ENCODE measurements at places on chromosomes 12 and 14. TPM values are rescaled to one million over a fixed set of nuclear protein-coding genes. Genes with fewer than 3 reads are reported as not detected.

VASH1 gene
- 2.3 TPM for total RNA-seq

NTF3 gene
- not detected for total RNA-seq

PPP1R1A gene
- total RNA-seq: not detected

SERPINA12 gene
- not detected for total RNA-seq

TGM1 gene
- total RNA-seq: 4.2 TPM

FGF23 gene
- not detected for total RNA-seq

FAM222A gene
- 1.0 TPM for total RNA-seq

DIO3 gene
- total RNA-seq: not detected

LRRIQ1 gene
- 0.52 TPM for total RNA-seq

TMEM132C gene
- under 0.01 TPM for total RNA-seq

DHH gene
- total RNA-seq: 0.21 TPM

KRT6C gene
- not detected for total RNA-seq

PSMA6 gene
- total RNA-seq: 153 TPM

HOXC5 gene
- not detected for total RNA-seq

ASPG gene
- total RNA-seq: 0.10 TPM

CLEC6A gene
- 1.0 TPM for total RNA-seq

LRCOL1 gene
- not detected for total RNA-seq

B4GALNT3 gene
- total RNA-seq: 0.10 TPM

FAM186B gene
- total RNA-seq: 0.84 TPM

FGF6 gene
- total RNA-seq: not detected

WIF1 gene
- total RNA-seq: not detected

PTCSC3 gene
- total RNA-seq: not detected

PLXNC1 gene
- 40.4 TPM for total RNA-seq

AQP6 gene
- not detected for total RNA-seq

GNPTAB gene
- total RNA-seq: 81.4 TPM

CACNA2D4 gene
- total RNA-seq: 17.2 TPM

GDF3 gene
- total RNA-seq: not detected

INHBC gene
- 0.10 TPM for total RNA-seq

LRTM2 gene
- total RNA-seq: 0.10 TPM

STXBP6 gene
- not detected for total RNA-seq

BEGAIN gene
- total RNA-seq: 0.73 TPM

SCN8A gene
- total RNA-seq: 0.21 TPM

SLCO1A2 gene
- total RNA-seq: under 0.01 TPM

CIROP gene
- total RNA-seq: not detected

CD69 gene
- 2,627 TPM for total RNA-seq

PLEKHD1 gene
- total RNA-seq: 0.31 TPM

RPS6KL1 gene
- 3.4 TPM for total RNA-seq

IFNG-AS1 gene
- total RNA-seq: 1.7 TPM

ESPL1 gene
- total RNA-seq: 1.0 TPM

ACYP1 gene
- total RNA-seq: 3.5 TPM

TMEM253 gene
- total RNA-seq: 0.21 TPM

Measured in mononuclear cell (primary cell).